Airway epithelial cell (primary cell): ENCODE measurements at places on chromosomes 5 and 9. TPM values are rescaled to one million over a fixed set of nuclear protein-coding genes. Genes with fewer than 3 reads are reported as not detected.

The WDR41 gene
- total RNA-seq: 57.0 and 73.1 TPM in 2 replicates

The NIM1K gene
- not detected in 2 replicates for total RNA-seq

The RLN1 gene
- 1.5 TPM in 1 of 2 replicates, not detected in the other for total RNA-seq

The QRFP gene
- total RNA-seq: not detected in 2 replicates

The HTR1A gene
- total RNA-seq: not detected in 2 replicates

The INSL4 gene
- total RNA-seq: 1.0 TPM in 1 of 2 replicates, not detected in the other

The NTNG2 gene
- total RNA-seq: 0.07 TPM in 1 of 2 replicates, not detected in the other

The SHOC1 gene
- 0.07 and 0.19 TPM in 2 replicates for total RNA-seq

The PTPRD gene
- 0.23 and 0.28 TPM in 2 replicates for total RNA-seq

The FAM120A gene
- 59.6 and 84.1 TPM in 2 replicates for total RNA-seq

The PLPP7 gene
- not detected in 2 replicates for total RNA-seq

The PLPPR1 gene
- 0.21 TPM in 1 of 2 replicates, not detected in the other for total RNA-seq

The ESM1 gene
- total RNA-seq: 0.14 and 0.56 TPM in 2 replicates

The HAVCR1 gene
- not detected in 2 replicates for total RNA-seq

The CENPK gene
- total RNA-seq: 13.9 and 15.2 TPM in 2 replicates

The GPX3 gene
- total RNA-seq: 31.5 and 46.1 TPM in 2 replicates

The PDE6A gene
- 0.07 TPM in 1 of 2 replicates, not detected in the other for total RNA-seq

The CCNG1 gene
- 88.4 and 97.4 TPM in 2 replicates for total RNA-seq

The OR1B1 gene
- total RNA-seq: not detected in 2 replicates

The KCTD16 gene
- total RNA-seq: under 0.01 and 0.28 TPM in 2 replicates

The C1QTNF2 gene
- not detected in 2 replicates for total RNA-seq

The SLC45A2 gene
- not detected in 2 replicates for total RNA-seq

The PPP2R2B gene
- total RNA-seq: 0.21 TPM in 1 of 2 replicates, not detected in the other

The FIBCD1 gene
- 0.19 and 0.56 TPM in 2 replicates for total RNA-seq

The PCDHA1 gene
- total RNA-seq: 0.14 TPM in 2 replicates

The HAND1 gene
- not detected in 2 replicates for total RNA-seq

The RAB24 gene
- total RNA-seq: 19.6 and 24.3 TPM in 2 replicates

The SLC36A2 gene
- not detected in 2 replicates for total RNA-seq

The FAM240B gene
- total RNA-seq: not detected in 2 replicates

The PTAR1 gene
- 12.4 and 22.4 TPM in 2 replicates for total RNA-seq

The SAXO1 gene
- total RNA-seq: 0.49 TPM in 1 of 2 replicates, not detected in the other

The NEUROG1 gene
- total RNA-seq: not detected in 2 replicates

The MINAR2 gene
- total RNA-seq: not detected in 2 replicates

The IFNB1 gene
- total RNA-seq: not detected in 2 replicates

The TIMD4 gene
- not detected in 2 replicates for total RNA-seq

The TOR4A gene
- total RNA-seq: 44.0 and 48.1 TPM in 2 replicates

The ARID3C gene
- total RNA-seq: not detected in 2 replicates

The SLCO6A1 gene
- 0.14 TPM in 1 of 2 replicates, not detected in the other for total RNA-seq

The CAVIN4 gene
- total RNA-seq: 0.05 and 0.14 TPM in 2 replicates

The ANKRD33B gene
- total RNA-seq: 0.49 and 0.65 TPM in 2 replicates
